ENCODE measurements at places on chromosomes 11 and 22. TPM values are rescaled to one million over a fixed set of nuclear protein-coding genes. Genes with fewer than 3 reads are reported as not detected.

The PNPLA3 gene
- total RNA-seq = 6.6 TPM

The OR4C16 gene
- not detected for total RNA-seq

The CASP5 gene
- total RNA-seq = 2.0 TPM

The FAM83F gene
- 6.8 TPM for total RNA-seq

The MPEG1 gene
- 28.3 TPM for total RNA-seq

The ADORA2A gene
- total RNA-seq = 0.88 TPM

The ZP1 gene
- total RNA-seq = 10.0 TPM

The MIEF1 gene
- 18.9 TPM for total RNA-seq

The ETS1 gene
- 149 TPM for total RNA-seq

The SMIM35 gene
- total RNA-seq = not detected

The VSIG10L2 gene
- not detected for total RNA-seq

The P2RY6 gene
- total RNA-seq = 0.38 TPM

The CDC42BPG gene
- total RNA-seq = 0.38 TPM

The CABP7 gene
- total RNA-seq = not detected

The MMP8 gene
- 0.19 TPM for total RNA-seq

The NXPE4 gene
- not detected for total RNA-seq

The KCNQ1OT1 gene
- 1.8 TPM for total RNA-seq

The VPS37C gene
- total RNA-seq = 10.9 TPM

The OLFML1 gene
- total RNA-seq = 8.0 TPM

The CALCA gene
- total RNA-seq = not detected

The UBQLN3 gene
- total RNA-seq = not detected

The GGT1 gene
- total RNA-seq = 4.4 TPM

The MMP27 gene
- 0.68 TPM for total RNA-seq
